ENCODE measurements at places on chromosomes 16 and 17.

- no peak for DNase-seq
Measured at GRCh38 chr17:8532021-8532420, 96.3 kb downstream of the NDEL1 start.

DNA sequence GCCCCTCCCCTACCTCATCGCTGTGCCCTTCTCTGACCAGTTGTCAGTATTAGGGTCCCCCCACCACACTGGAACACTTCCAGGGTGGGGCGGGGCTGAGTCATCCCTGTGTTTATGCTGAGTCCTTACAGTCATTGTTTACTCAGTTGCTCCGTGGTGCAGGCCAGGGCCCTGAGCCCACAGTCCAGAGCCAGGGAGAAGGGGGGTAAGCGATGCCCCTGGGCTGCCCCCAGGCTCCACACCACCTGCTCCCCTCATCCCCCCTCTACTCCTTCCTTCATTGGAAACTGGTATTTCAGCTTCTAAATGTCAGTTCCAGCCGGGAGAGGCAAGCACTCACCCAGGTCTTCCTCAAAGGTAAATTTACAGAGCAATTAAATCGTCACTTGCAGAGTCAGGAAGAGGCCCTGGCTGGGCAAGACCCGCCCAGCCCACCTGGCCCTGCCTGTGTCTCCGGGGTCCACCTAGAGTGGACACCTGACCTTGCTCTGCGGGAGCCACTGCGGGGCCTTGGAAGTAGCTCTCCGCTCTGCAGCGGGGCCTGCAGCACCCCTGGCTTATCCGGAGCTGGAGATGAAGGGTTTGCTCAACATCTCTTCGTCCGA, 4.8 kb downstream of the ATP2A3 start:
- DNase-seq, result no peak

GRCh38 chr17:80474231-80474960, 2.0 kb downstream of the NPTX1 start:
- no peak for DNase-seq

- DNase-seq, result no peak
Measured at GRCh38 chr17:40493697-40494096, 7.7 kb downstream of the TNS4 start.

- no peak for DNase-seq
Measured at GRCh38 chr16:57411362-57411976, 6.9 kb downstream of the CCL17 start.

- no peak for DNase-seq
Measured at GRCh38 chr16:86061721-86062120, 162.8 kb downstream of the IRF8 start.

DNA sequence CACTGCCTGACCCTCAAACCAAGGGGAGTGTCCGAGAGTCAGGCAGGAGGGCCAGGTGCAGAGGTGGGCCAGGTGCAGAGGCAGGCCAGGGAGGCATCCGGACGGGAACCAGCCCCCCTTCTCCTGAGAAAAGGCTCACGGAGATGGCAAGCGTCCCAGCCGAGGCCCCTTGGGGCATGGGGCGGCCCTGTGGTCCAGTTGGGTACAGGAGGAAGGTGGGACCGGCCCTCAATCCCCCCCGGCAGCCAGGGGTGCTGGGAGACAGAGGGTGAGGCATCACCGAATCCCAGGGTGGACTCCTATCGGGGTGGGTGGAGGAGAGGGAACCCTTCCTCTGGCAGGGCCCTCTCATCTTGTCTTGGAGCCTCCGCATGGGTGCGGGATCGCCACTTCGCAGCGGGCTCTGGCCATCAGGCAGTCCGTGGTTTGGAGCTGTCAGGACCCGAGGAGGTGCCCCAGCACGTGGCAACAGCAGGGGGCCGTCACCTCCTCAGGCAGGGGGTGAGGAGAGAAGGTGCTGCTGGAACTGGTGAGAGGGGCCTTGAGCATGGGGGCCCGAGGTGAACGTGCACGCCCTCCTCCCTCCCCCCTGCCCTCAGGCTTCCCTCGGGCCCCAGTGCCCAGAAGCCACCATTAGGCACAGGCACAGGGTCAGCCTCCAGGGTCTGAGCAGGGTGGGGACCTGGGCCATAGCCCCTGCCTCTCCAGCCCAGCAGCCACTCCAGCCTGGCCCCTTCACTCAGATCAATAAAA, 38.7 kb upstream of the SLC38A10 start:
- no peak for DNase-seq

- DNase-seq, result no peak
Measured at GRCh38 chr17:15891318-15891717, 53.6 kb upstream of the ADORA2B start.

DNA sequence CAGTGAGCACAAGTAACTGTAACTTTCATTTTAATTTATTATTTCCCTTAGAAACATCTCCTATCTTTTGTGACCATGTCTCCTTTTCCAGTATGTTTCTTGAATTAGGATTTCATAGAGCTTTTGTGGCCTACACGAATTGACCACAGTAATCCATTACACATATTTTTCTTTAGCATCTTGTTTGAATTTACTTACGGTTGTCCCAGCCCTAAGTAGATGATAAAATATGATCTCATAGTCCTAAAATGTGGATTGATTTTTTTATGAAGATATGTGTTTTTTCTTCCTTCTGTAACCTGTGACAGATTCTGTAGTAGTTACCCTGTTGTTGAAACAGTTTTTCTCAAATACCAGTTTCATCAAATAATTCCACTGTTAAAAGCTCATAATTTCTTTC, 61.5 kb downstream of the NF1 start:
- DNase-seq, result no peak

DNA sequence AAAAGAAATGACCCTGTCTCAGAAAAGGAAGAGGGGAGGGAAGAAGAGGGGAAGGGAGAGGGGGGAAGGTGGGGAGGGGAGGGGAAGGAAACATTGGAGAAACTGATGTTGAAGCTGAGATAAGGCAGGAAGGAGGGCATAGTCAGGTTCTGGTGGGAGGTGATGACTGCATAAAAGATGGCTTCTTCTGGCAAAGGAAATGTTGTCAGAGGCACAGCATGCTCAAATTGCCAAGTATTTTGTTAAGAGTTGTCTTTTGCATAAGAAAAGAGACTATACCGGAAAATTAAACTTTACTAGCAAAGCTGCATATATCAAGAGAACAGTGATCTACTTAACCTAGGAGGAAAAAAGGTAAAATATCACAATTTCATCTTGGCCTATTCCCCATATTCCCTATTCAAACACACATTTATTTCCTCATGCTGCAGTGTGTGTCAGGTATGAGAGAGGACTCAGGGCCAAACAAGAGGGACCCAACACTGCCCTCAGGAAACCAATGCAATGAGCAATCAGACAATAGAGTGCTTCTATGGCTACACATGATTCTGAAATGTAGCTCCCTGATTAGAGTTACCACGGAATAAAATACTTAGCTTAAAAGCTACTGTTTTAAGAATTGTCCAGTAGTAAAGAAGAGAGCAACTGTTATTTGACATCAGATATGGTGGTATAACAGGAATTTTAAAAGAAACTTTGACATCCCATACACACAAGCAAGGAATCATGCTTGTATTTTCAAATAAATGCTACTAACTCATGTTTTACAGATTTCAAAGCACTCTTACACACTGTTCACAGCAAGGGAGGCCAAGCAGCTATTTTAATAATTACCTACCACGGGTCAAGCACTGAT, 80.9 kb downstream of the PARN start:
- no peak for DNase-seq

DNA sequence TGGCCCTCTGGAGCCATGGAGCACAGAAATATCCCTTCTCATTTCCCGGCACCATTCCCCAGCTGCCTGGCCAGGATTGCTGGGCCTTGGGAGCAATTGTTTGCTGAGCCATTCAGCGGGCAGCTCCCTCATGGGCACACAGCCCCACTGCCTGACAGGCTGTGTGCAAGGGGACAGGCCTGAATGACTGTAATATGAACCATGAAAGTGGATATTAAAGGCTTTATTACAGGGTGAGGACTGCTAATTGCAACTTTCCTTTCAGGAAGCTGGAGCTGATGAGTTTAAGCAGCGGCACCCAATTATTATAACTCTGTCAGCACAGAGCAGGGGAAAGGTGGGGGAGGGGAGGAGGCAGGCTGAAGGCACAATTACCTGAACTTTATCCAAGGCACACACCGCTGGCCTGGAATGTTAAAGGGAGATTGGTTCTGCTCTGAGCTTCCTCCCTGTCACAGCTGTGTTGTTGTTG, 159.8 kb upstream of the SDK2 start:
- no peak for DNase-seq

DNA sequence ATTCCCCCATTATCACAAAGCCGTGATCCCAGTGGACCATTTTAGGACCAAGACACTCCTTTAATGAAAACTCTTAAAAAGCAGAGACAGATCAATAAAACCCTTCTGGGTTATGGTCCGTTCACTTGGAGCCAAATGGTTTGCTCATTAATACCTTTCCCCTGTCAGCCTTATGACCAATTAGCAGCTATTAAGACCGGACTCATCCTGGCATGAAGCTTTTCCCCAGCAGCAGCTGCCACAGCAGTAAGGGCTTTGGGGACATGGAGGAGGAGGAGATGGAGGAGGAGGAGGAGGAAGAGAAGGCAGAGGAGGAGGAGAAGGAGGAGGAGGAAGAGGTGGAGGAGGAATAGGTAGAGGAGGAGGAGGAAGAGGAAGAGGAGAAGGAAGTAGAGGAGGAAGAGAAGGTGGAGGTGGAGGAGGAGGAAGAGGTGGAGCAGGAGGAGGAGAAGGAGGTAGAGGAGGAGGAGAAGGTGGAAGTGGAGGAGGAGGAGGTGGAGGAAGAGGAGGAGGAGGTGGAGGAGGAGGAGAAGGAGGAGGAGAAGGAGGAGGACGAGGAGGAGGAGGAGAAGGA, 50.1 kb upstream of the IRX3 start:
- DNase-seq, result no peak

- DNase-seq, result no peak
Measured at GRCh38 chr17:39110435-39111136, 40.9 kb downstream of the PLXDC1 start.

- DNase-seq, result no peak
Measured at GRCh38 chr16:84860383-84860782, 40.6 kb downstream of the CRISPLD2 start.

DNA sequence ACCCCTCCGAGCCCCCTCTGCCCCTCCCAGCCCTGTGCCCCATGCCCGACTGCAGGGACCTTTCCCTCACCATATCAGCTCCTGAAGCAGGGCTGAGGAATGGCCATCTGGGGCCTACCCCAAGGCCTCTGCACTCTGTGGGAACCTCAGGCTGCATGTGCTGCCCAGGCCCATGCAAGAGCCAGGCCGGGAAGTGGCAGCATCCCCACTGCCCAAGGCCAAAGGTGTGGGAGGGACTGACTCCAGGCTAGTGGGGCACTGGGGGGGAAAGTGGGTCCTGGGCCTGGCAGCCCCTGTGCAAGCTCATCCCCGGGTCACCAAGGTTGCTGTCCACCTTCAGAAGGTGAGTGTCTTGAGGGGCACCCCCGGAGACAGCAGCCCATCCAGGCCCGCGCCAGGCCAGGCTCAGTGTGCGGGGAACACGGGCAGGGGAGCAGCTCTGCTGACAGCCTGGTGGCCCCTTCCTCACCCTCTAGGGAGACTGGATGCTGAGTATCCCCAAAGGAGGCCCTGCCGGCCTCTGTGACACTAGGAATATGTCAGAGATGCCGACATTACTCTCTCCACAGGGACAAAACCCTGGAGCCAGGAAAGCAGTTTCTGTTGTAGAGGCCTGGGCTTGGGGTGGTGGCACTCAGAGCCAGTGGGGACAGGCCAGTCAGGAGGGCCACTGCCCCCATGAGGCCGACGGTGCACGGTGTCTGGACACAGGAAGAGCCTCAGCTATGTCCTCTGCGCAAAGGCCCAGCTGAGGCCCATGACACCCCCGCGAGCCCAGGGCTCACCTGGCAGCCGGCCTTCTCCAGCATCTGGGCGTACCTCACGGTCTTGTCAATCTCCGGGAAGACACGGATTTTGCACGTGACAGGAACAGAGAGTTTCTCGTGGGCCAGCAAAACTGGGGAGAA, 3.3 kb downstream of the DUS1L start:
- no peak for DNase-seq

- peak; percentile 43 for DNase-seq
Measured at GRCh38 chr16:84726079-84726668, 26.4 kb downstream of the USP10 start.

GRCh38 chr17:41264599-41264998, 579 bp upstream of the KRTAP9-6 start:
- DNase-seq, result no peak

GRCh38 chr17:30291543-30292285, at the start of gene BLMH:
TSS of gene BLMH (minus strand) at chr17:30291944. CDS start at chr17:30291819, 125 bp downstream.
- peak; percentile 81 for DNase-seq

DNA sequence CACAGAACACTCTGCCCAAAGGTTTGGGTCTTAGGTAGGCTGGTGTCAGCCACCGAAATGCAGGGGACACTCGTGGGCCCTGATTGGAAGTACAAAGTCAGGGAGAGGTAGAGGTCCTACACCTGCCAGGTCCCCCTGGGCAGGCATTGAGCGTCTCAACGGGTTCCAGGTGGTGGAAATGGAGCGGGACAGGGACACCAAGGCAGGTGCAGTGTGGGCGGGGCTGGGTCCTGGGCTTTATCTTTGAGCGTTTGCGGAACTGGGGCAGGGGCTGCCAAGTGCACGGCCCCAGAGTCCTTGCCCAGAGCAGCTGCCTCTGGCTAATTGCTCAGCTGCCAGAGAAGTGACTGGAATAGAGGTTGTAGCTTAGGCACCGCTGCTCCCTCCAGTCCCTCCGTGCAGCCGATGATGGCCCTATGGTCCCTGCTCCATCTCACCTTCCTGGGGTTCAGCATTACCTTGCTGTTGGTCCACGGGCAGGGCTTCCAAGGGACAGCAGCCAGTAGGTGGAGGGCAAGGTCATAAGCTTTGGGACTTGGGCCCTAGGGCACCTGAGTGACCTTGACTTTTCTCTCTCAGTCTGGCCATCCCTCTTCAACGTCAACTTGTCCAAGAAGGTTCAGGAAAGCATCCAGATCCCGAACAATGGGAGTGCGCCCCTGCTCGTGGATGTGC, at the start of gene ZACN:
ZACN (plus strand) TSS at position 323 of the 675 bp plus-strand sequence; CDS start at position 406, 83 bp downstream.
- no peak for DNase-seq

- no peak for DNase-seq
Measured at GRCh38 chr16:62610291-62610690, 574.1 kb upstream of the CDH8 start.

DNA sequence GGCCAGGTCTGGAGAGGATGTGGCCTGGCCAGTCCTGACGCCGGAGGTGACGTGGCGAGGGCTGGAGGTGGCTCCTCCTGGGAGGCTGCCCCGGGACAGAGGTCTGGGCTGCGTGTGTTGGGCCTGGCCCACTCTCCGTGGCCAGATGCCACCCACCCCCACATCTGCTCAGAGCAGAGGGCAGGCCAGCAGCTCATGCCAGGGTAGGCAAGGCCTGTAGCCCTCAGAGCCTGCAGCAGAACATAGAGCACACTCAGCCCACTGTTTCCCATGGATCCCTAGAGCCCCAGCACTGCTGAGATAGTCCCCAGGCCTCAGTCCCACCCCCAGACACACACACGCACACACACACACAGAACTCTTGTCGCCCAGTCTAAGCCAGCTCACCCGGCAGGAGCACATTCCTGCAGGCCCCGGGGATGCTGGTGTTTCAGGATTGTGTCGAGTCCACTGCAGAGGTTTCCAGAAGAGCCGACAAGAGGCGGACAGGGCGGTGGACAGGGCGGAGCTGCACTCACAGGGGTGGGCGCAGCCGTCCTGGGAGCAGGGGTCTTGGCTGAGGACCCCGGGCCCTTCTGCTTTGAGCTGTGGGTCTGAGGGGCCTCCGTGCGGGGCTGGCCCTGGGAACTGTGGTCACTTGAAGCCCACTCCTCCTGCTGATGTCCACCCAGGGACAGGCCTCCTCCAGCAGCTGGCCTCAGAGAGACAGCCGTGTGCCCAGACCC, 33.4 kb downstream of the SOX8 start:
- no peak for DNase-seq
